ENCODE measurements at places on chromosomes 1 and 21.

- no peak for DNase-seq
These were observed 24.0 kb downstream of the FNBP1L start for GRCh38 chr1:93471911-93472310.

DNA sequence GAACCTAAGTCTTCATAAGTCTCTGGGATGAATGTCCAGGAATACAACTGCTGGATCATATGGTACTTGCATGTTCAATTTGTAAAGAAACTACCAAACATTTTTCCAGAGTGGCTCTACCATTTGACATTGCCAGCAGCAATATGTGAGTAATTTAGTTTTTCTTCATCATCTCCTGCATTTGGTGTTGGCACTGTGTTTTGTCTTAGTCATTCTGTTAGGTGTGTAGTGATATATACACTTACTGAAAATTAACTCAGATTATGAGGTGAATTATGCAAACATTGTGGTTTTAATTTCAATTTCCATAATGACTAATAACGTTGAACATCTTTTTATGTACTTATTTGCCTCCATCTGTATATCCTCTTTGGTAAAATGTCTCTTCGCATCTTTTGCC, 138.7 kb downstream of the LRRC40 start:
- DNase-seq: no peak

DNA sequence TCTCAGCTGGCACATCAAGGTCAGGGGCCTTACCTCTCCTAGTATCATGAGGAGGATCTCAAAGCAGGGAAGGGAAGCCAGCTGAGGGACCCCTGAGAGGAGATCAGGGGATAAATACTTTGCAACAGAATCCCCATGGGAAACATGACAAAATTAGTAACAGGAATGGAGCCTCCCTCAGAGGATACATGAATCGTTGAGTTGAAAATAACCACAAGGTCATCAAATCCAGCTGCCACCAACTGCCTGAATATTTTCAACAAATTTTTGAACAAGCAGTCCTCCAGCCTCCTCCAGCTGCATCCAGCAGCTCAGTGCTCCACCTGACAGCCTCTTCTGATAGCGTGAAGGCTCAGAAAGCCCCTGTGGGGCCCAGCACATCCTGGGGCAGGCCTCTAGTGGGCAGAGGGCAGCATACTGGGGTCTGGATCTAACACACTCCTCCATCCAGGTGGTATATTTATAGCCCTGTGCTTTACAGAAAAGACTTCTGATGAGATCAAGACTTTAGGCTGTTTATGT, 404.3 kb downstream of the NTNG1 start:
- DNase-seq: no peak

GRCh38 chr1:223733898-223734852, 21.8 kb downstream of the CAPN2 start:
- DNase-seq: no peak

GRCh38 chr1:51744506-51745303, 127.8 kb downstream of the OSBPL9 start:
- no peak for DNase-seq

GRCh38 chr21:25441835-25442234, 165.4 kb downstream of the MRPL39 start:
- no peak for DNase-seq

GRCh38 chr1:219184337-219184736, 10.7 kb downstream of the LYPLAL1 start:
- no peak for DNase-seq

DNA sequence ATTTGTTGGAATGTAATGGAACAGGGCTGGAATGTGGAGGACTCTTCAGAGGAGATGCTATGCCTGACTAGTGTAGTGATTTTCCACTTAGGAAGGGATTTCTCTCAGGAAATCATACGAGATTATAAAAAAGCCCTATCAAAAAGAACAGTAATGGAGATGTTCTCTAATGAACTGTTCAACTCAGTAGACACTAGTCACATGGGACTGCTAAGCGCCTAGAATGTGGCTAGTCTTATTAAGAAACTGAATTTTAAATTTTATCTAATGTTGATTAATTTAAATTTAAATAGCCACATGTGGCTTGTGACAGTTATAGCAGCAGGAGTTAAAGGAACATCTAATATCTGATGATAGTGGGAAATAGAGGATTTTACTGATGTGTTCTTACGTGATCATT, 94.0 kb downstream of the SLC35F3 start:
- DNase-seq: no peak

DNA sequence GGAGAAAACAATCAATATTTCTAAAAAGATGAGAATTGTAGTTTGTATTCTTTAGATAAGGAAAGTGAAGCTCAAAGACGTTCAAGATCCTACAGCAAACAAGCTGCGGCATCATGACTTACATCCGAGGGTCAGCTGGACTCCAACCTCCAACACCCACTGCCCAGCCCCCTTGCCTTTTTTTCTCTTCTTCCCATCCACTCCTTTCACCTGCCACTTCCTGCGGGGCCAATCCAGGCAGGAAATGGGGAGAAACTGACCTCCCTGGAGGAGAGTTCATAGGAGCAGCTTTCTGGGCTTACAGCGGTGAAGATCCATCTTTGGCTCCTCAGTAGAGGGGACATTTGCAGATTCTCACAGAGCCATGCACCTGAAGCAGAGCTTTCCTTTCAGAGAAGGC, 361.5 kb downstream of the PTPRU start:
- DNase-seq: no peak

DNA sequence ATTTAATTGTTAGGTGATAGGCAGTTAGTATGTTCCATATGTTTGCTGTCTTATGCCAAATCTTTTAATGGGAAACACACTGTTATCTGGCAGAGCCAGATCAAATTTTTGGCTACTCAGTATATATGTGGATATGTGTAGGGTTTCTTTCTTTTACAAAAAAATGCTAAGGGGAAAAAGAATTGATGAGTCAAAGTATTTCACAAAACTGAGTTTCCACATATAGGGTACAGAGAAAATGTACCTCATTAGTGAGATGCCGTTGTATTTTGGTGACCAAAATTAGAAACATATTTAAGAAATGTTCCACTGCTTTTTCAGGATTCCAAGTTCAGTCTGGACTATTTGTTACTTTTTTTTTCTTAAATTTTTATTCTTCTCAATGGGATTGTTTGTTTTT, 201.2 kb upstream of the PTGFR start:
- no peak for DNase-seq

DNA sequence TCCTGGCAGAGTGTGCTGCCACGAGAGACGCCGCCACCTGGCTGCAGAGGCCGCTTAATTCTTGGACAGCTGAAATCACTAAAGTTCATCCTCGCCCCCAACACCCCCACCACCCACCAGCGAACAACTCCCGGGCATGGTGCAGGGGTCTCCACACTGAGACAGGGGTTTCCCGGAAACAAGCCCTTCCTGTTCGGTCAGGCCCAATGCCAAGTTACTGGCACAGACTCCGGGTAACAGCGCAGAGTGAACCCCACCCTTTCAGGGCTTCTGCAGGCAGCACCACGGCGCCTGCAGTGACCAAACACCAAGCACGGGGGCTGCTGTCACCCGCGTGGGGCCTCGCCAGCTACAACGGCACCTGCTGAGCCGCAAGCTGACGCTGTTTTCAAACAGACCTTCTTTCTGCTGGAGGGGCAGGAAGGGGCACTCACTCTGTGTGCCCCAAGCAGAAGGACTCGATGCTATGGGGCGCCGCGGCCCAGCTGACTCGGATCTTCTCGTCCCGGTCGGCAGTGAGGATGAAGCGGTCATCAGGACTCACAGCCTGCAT, 17.4 kb downstream of the WDR4 start:
- DNase-seq: no peak

DNA sequence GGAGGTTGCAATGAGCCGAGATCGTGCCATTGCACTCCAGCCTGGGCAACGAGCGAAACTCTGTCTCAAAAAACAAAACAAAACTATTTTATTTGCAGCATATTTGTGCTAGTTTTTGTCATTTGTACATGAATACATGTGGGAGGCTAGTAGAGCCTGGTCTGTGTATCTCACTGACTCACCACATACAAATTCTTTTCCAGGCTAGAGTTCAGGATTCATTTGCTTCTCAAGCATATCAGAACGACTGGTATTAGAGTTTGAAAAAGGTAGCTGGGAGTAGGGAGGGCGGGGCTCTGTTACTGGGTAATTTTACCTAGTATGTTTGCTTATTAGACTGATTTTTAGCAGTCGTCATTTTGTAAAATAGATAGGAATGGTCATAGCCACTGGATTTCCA, 4.5 kb upstream of the TOR3A start:
- DNase-seq: no peak

DNA sequence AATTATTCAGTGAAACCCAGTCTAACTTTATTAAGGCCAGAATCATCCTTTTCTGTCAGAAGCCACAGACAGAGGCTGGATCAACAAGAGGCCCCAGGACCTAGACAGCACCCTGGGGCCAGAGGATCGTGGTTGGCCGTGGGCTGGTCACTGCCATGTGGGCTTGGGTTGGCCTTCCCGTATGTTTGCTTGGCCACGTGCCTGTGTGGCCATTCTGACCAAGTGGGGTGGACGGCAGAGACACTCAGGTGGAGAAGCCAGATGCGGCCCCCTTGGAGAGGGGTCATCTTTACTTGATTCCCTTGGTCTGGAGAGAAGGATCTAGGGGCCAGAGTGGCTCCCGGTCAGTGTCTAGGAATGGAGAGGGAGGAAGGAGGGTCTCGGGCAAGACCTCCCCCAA, 327.9 kb downstream of the CAMTA1 start:
- DNase-seq: no peak

DNA sequence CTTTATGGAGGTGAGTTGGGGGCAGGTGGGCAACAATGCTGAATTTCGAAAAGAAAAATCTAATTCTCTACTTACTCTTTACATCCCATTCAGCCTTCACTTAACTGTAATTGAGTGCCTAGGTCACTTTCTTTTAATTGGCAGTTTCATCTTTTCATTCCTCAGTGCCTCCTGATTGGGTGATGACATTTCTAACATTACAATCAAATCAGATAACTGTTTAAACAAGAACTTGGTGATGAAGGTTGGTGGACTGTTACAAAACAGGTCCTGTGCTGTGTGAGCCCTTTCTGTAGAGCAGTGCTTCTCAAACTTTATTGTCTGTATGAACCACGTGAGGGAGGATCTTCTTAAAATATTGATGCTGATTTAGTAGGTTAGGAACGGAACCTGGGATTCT, 40.1 kb upstream of the KCNQ4 start:
- no peak for DNase-seq

DNA sequence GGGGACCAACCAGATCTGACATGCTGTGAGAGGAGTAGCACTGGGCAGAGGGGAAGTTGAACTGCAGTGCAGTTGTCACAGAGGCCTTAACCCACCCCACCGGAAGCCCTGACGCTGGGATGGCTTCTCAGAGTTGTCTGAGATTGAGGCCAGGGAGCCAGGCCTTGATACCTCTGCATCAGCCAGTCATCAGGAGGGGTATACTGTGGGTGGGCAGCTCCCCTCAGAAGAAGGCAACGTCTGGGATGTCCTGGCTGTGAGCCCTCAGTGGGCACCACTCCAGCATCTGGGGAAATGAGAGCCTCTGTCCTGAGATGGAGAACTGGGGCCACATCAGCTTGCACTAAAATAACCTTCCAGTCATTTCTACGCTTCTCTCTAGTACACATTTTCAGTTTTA, 47.9 kb upstream of the BCAR3 start:
- no peak for DNase-seq

GRCh38 chr21:33948096-33948950, 32.7 kb upstream of the ATP5PO start:
- peak; percentile 91 for DNase-seq

GRCh38 chr21:31409831-31410487, 65.9 kb upstream of the TIAM1 start:
- no peak for DNase-seq

GRCh38 chr1:232684371-232685105, 54.6 kb upstream of the SIPA1L2 start:
- no peak for DNase-seq

GRCh38 chr1:173444757-173445156, 32.4 kb upstream of the PRDX6 start:
- DNase-seq: no peak

- DNase-seq: no peak
These were observed at the start of gene FNDC5 for GRCh38 chr1:32870615-32871363. Gene FNDC5, minus strand, starts transcription at chr1:32870912.

GRCh38 chr21:32735524-32735923, 7.7 kb upstream of the SYNJ1 start:
- DNase-seq: no peak

- no peak for DNase-seq
These were observed 60.0 kb upstream of the TMPRSS2 start for GRCh38 chr21:41567901-41568510.

DNA sequence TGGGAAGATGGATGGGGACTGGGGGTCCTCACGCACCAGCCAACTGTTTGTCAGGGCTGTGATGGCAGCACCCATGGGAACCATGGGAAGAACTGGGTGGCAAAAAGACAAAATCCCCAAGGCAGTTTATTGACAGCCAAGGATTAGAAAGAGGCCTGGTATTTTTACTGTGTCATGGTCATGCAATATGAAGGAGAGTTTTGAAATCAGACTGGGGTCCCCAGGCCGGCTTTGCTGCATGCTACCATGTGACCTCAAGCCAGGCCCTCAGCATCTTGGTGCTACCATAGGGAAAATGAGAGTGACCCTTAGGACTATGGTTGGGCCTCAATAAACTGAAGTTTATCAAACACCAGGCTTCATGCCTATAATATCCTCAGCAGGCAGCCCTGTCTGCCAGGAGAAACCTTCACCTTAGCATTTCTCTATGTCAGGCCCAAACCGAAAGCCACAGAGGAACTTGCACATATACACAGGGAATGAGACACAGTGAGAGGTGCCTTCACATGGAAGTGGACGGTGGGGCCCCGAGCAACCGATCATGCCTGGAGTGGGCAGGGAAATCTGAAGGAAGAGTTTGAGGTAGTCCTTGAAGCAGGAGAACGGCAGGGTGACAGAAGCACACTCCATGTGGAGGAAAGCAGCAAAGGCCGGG, 203.2 kb downstream of the HIVEP3 start:
- no peak for DNase-seq

- DNase-seq: no peak
These were observed 41.9 kb downstream of the JUN start for GRCh38 chr1:58741678-58742553.

GRCh38 chr1:77888781-77889642, 588 bp downstream of the NEXN start:
- DNase-seq: no peak

DNA sequence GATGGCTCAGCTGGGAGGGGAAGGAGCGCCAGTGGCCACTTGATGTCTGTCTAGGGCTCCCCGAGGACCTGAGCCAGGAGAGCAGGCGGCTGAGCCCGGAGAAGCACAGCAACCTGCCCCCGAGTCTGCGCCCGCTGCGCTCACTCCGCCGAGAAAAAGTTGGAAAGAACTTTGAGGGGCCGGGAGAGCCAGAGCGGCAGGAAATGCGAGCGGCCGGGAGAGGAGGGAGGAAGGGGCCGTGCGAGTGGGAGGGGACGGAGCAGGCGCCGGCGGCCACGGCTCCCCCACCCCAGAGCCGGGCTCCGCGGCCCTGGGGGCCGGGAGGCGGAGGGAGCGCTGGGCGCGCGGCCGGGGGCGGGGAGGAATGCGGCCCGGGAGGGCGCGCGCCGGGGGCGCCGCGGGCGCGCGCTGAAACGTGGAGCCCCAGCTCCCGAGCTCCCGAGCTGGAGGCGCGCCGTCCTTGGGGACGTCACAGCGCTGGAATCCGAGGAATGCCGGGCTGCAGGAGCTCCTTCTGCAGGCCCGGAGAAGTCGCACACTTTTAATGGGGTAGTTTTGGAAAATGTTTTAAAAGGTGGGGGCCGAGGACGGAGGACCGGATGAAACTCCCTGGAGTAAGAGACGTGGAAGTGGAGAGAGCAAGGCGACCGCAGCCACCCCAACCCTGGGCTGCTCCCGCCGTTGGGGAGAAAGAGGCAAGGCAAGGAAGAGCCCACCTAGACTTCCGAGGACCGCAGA, at the start of gene PTPN14:
TSS of gene PTPN14 (minus strand) at position 167 of the 738 bp plus-strand sequence. CDS start 86,799 bp downstream, outside the sequence.
- no peak for DNase-seq

GRCh38 chr1:152190589-152190988, 31.6 kb upstream of the RPTN start:
- DNase-seq: no peak
